NCI-H1092 (cell line): ENCODE measurements at places on chromosomes 4 and X.

DNA sequence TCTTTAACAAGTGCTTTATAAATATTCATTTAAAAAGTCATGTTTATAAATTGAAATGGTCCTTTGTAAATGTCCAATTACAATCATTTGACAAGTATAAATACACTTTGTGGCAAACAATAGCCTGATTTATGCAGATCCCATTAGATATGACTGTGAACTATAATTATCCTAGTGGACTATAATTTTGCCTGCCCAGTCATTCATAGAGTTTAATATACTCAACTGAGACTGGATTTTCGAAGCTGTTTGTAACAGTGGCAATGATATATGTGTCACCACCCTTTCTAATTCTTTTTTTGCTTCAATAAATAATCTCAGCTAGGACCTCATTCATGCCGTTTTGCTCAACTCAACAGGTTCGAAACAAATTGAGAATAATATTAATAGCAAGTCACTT is 732.0 kb downstream of the PCDH18 start:
- DNase-seq = no peak

DNA sequence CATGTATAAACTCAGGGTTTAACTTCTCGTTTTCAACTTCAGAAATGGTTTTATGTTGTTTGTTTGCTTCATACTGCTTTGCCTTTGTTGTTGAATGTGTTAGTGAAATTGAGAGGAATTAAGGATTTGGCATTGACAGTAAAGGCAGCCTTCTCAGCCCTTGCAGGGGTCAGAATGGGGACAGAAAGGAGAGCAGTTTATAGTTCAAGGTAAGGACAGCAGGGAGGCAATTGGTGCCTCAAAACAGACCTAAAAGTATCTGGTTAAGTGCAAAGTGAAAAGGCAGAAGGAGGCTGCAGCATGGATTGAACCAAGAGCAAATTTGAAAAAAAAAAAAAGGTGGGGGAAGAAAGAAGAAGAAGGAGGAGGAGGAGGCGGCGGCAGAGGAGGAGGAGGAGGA is 835.0 kb upstream of the ADGRL3 start:
- DNase-seq = no peak

DNA sequence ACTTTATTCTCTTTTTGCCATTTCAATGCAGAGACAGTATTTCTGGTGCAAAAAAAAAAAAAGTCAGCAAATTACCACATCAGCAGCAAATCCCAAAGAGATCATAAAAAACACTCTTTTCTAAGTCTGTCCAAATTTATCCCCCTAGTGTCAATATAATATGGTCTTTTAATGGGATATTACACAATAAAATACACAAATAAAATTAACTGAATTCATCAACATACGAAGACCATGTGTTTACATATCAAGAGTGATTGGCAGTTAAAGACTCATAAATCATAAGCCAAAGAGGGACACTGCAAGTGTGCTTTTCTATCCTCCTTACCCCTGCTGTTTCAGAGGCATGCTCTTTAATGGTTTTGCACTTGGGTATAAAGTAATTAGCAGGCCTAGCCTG is 340.2 kb upstream of the DKK2 start:
- no peak for DNase-seq

DNA sequence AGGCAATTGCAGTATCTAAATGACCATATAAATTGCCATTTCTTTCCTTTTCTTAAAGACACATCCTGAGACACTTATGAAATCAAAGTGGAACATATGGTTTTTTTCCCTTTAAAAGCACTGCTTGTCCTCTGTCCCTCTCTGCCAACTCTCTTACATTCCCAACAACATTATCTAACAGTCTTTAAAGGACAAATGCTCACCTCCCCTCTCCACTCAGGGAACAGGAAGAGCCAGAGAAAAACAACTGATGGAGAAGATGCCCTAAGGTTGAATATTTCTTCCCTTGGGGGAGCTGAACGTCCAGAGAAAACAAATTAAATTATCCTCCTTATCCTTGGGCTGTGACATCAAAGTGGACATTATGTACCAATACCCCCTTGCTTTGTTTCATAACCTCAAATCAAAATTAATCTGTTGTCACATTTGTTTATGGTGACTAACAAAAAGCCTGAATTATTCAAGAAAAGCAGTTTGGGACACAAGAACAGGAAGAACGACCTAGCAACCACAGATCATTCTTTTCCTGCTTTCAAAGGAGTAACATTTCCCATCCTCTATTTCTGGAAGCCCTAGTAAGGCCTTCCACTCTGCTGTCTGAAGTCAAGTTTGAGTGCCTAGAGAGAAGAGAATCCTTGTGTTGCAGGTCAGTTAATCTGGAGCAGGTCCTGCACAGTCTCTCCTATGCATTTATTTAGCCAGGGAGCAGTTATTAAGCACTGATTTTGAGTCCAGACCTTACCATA is 52.6 kb upstream of the PAGE1 start:
- DNase-seq = no peak

- no peak for DNase-seq
These were observed 87.8 kb downstream of the FIP1L1 start for GRCh38 chr4:53465281-53465680.

- no peak for DNase-seq
These were observed 770.4 kb upstream of the NDST4 start for GRCh38 chr4:115883847-115884246.

DNA sequence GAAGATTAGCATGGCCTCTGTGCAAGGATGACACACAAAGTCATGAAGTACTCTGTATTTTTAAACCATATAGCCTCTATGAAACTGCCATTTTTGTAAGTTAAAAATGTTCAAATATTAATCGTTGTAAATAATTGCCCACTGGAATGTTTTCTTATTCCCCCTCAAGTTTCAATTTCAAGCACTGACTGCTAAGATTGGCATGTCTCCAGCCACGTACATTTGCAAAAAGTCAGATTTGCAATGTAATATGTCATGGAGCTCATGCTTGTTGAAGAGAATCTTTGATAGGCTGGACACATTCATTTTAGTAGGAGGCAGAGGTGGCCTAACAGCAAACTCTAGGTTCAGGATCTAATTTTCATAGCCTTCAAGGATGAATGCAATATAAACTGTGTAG is 124.7 kb downstream of the CBR4 start:
- no peak for DNase-seq
